ENCODE measurements at places on chromosomes 6 and 20.

DNA sequence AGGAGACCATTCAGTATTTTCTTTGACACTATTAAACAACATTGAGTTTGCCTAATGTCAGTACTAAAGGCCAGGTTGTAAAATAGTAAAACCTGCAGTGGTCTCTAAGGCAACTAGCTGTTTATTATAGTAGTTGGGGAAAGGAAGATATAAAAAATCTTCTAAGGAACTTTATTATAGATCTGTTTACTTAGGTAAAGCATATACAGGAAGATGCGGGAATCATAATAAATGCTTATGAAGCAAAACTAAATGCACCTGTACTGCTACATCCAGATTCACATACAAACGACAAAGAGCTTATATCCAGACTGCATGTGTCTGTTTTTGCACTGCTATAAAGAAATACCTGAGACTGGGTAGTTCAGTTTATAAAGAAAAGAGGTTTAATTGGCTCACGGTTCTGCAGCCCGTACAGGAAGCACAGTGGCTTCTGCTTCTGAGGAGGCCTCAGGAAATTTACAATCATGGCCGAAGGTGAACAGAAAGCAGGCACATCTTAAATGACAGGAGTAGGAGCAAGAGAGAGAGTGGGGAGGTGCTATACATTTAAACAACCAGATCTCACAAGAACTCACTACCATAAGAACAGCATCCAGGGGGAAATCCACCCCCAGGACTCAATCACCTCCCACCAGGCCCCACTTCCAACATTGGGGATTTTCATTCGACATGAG, 8.7 kb upstream of the TRIM39 start:
- H3K4me1 ChIP-seq: peaks cover 4% of the 10 kb centered on the region
- no peak overlapping the region for H3K27ac ChIP-seq
- no peak for DNase-seq
- H3K4me3 ChIP-seq: no peak overlapping the region

DNA sequence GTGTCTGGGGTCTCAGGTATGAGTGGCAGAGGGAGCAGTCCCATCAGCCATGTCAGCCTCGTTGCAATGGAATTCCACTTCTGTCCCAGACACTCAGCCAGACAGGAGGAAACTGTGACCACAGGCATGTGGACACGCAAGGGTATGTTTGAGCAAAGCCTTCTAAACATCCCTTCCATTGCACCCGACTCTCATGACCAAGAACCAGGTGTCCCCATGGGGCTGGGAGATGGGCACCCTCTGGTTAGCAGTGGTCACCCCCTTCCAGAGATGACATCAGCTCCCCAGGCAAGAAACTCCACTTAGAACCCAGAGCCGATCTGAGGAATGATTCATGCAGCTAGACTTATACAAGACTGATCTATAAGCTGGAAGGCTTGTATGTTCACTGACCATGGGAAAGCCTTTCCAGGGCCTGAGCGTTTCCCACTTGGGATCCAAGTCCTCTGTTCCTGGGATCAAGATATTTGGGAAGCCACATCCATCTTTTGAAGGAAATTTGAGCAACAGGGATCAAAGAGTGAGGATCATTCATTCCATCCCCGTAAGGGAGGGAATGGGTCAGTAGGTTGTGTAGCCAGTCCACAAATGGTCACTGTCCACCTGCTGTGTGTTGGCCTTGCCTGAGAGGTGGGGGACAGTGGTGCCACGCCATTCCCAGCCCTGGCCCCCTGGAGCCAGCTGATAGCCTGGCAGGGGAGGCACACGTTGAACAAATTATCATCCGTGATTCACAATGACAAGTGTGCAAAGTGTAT, 3.9 kb upstream of the MRGBP start:
- H3K4me1 ChIP-seq: peaks cover 4% of the 10 kb centered on the region
- no peak overlapping the region for H3K27ac ChIP-seq
- H3K27me3 ChIP-seq: no peaks in the 10 kb centered on the region
- DNase-seq: no peak
- H3K4me3 ChIP-seq: no peak overlapping the region

DNA sequence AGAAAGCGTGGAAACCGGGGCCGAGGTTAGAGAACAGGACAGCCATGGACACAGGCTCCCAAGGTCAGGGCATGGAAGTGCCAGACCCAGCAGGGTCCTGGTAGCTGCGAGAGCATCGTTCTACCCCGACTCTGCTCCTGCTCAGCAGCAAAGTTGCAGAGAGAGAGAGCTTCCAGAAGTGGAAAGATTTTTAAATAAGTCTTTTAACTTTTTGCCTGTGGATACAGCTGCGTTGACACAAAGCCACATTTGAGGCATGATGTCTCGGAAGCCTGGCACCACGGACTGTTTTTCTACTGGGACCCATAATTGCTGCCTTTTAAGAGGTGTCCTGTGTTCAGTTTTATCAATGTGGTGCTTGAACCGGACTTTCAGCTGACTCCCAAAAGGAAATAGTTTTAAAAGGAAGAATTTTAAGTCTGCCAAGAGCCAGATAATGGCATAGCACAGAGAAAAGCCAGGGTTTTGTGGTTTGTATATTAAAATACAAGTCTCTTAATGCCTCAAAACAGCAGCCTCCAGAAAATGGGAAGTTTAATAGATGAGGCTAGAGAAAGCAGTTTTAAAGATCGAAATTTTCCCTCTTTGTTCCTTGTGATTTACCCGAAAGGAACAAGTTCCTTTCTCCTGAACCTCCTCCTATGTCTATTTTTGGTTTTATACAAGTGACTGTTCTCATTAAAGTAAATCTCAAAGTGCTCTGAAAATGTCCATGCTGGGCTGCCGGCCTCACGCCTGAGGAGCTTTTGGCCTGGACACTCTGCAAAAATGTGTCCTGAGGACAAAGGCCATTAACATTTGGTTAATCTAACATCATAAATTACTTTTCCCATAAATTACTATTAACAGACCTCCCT, 91.5 kb downstream of the RIN2 start:
- H3K27me3 ChIP-seq: no peaks in the 10 kb centered on the region
- no peak overlapping the region for H3K4me3 ChIP-seq
- no peaks in the 10 kb centered on the region for H3K4me1 ChIP-seq
- no peaks in the 10 kb centered on the region for H3K36me3 ChIP-seq
- no peak for DNase-seq
- no peak overlapping the region for H3K27ac ChIP-seq

DNA sequence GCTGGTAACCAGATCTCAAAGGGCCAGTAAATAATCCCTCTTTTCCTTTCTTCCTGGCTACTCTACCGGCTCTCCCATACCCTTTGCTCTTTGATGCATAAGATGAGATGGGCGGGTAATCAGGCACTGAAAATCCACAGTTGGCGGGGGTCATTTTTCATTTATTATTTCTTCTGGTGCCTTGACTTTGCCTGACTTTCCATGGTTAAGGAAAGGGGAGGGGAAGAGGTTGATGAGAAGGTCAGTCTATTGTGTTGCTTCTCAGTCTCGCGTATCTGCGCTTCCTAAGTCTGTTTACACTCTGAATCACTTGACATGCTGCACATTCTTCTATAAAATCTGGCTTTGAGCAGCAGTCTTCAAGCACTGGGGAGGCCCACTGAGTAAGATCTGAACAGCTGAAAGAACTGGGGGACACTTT, 121.1 kb upstream of the HDGFL1 start:
- DNase-seq: no peak
- no peak overlapping the region for H3K27ac ChIP-seq
- no peaks in the 10 kb centered on the region for H3K27me3 ChIP-seq
- no peaks in the 10 kb centered on the region for H3K36me3 ChIP-seq
- 0 out of 2 replicates have a peak, but pooled peaks cover 2% of the 10 kb centered on the region for H3K4me1 ChIP-seq

DNA sequence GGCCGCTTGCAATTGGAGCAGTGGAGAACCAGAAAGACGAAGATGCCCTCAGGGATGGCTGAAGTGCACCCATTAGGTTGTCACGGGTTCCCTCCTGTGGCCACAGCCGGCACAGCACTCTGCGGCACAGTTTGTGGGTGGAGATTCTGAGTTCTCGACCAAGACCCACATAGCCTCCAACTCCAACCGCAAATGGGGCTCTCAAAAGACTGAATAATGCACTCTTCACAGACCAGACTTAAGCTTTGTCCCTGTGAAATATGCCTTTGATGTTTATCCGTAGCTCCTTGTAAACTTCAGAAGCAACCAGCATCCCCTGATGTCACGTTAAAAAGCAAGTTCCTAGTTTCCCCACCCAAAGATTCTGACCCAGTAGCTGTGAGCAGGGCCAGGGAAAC, 934 bp upstream of the CST9 start:
- no peaks in the 10 kb centered on the region for H3K36me3 ChIP-seq
- peak; percentile 84 for DNase-seq
- no peak overlapping the region for H3K27ac ChIP-seq
- no peak overlapping the region for H3K4me3 ChIP-seq

- no peaks in the 10 kb centered on the region for H3K27me3 ChIP-seq
- H3K4me3 ChIP-seq: no peak overlapping the region
- H3K4me1 ChIP-seq: no peaks in the 10 kb centered on the region
- no peak overlapping the region for H3K27ac ChIP-seq
- no peaks in the 10 kb centered on the region for H3K36me3 ChIP-seq
Observed at GRCh38 chr20:58092353-58092752, 136.1 kb downstream of the ANKRD60 start.

Data from iPS DF 6.9 (cell line).